ENCODE measurements at places on chromosomes 1 and 21.
A peak's percentile ranks its signal among the peaks of the same experiment; 100 is the strongest.

- no peak for DNase-seq
Measured at GRCh38 chr1:170881268-170882265, 53.8 kb upstream of the MROH9 start.

- no peak for DNase-seq
Measured at GRCh38 chr21:34035619-34036354, 37.6 kb upstream of the MRPS6 start.

DNA sequence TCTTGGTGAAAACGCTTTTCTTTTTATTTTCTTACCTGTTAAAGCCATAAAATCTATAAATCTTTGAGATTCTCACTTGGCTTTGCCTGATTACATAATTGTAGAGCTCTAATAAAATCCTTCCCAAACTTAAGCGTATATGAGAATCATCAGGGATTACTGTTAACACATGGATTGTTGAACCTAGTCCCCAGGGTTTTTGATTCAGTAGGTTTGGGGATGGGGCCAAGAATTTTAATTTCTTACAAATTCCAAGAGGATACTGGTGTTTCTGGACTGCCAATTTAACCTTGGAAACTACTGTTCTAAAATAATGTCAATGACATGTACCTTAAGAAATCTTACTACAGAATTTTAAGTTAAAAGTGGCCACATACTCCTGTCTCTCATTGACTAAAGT lies 694.2 kb downstream of the BRINP3 start:
- DNase-seq = no peak

DNA sequence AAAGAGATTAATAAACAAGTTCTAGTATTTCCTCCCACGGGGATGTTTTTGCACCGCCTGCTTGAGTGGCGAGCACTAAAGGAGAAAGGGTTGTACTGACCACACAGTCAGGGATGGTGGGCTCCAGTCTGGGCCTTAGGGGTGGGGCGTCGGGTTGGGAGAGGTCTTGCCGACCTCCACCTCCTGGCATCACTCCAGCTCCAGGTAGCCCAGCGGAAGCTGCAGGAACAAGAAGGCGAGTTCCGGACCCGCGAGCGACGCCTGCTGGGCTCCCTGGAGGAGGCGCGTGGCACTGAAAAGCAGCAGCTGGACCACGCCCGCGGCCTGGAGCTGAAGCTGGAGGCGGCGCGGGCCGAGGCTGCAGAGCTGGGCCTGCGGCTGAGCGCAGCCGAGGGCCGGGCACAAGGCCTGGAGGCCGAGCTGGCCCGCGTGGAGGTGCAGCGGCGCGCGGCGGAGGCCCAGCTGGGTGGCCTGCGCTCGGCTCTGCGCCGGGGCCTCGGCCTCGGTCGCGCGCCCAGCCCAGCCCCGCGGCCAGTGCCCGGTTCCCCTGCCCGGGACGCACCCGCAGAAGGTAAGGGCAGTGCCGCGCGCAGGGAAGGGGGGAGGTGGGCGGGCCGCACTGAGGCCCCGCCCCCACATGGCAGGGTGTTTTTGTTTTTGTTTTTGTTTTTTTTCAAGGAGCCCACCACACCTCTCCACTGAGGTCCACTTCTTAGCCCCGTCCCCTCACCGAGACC lies 19.7 kb downstream of the MFAP2 start:
- peak; percentile 74 for DNase-seq

GRCh38 chr21:10521091-10521598 lies at the start of gene TPTE:
TSS of gene TPTE (plus strand) at chr21:10521583. CDS start at chr21:10538724, 17,141 bp downstream.
- no peak for DNase-seq

DNA sequence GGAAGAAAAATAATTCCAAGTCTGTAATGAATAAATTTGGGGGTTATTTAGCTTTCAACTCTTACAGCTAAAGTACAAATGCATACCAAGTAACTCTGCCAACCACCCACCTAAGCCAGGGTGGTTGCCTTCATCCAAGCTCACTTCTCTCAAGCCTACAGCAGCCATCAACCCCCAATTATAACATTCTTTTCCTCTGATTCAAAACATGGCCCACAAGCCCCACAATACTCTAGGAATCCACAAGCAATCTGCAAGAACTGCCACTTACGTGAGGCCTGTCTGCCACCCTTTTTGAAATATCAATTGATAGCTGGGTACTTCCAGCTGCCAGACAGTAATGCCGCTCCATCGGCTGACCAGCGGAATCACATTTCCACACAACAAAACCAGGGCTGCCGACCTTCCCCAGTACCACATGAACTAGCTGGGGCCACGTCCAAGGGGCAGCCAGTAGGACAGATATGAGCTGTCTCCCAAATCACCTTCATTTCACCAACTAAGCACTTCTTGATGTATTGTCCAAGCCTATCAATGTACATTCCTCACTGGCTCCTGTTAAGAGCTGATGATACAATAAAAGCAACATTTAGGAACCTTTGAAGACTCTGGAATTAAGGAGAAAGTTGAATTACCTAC lies 3.2 kb downstream of the LBR start:
- no peak for DNase-seq

- DNase-seq = no peak
Measured at GRCh38 chr1:33043267-33044092, 6.8 kb upstream of the AK2 start.

GRCh38 chr1:80453775-80454174 lies 1347.0 kb upstream of the ADGRL2 start:
- DNase-seq = no peak

- no peak for DNase-seq
Measured at GRCh38 chr1:152153996-152154395, 5.0 kb downstream of the RPTN start.

- DNase-seq = no peak
Measured at GRCh38 chr1:181987334-181987895, 74.1 kb downstream of the ZNF648 start.

DNA sequence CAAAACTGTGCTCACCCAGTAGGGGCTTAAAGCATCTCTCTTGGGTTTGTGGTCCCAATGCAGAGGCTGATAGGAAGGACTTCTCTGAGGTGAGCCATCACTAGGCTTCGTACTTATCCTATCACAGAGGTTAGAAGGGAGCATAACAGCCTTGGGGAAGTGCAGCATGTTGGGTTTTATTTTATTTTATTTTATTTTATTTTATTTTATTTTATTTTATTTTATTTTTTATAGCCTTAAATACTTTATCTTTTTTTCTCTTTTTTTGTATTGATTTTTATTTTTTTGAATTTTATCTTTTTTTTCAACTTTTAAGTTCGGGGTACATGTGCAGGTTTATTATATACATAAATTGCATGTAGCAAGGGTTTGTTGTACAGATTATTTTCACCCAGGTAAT lies 48.9 kb upstream of the LPGAT1 start:
- DNase-seq = no peak

DNA sequence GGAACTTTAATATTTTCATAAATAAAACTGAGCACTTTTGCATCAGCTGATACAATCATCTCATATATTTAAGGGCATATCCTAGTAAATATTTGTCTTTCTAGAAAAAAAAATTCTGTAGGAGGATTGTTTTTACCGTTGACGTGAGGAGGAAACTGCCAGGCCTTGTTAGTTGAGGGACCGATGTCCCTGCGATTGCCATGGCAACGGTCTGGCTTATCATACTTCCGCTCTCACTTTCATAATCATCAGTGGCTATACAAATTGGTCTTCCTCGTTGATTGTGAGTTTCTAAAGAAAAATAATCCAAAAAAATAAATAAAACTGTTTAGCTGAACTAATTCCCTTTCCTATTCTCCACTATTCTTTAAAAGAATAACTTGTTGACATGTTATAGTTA lies 69.3 kb upstream of the ANGPTL3 start:
- no peak for DNase-seq

- no peak for DNase-seq
Measured at GRCh38 chr1:29279951-29280391, 43.6 kb downstream of the PTPRU start.

DNA sequence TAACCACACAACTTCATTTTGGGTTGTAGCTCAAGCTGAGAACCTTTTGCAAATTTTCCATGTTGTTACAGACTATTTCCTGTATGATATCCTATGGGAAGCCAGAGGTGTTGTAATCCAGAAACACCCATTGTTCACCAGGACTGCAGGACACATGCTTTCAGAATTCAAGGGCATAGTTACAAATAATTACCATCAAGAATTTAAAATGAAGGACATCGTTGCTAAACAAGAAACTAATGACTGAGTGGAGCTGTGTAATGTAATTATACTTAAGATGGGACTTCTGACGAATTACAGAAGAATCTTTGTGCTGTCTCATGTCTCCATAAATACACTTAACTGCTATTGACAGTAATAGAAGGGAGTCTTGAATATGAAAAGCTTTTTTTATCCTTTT lies 47.6 kb upstream of the HOOK1 start:
- no peak for DNase-seq

DNA sequence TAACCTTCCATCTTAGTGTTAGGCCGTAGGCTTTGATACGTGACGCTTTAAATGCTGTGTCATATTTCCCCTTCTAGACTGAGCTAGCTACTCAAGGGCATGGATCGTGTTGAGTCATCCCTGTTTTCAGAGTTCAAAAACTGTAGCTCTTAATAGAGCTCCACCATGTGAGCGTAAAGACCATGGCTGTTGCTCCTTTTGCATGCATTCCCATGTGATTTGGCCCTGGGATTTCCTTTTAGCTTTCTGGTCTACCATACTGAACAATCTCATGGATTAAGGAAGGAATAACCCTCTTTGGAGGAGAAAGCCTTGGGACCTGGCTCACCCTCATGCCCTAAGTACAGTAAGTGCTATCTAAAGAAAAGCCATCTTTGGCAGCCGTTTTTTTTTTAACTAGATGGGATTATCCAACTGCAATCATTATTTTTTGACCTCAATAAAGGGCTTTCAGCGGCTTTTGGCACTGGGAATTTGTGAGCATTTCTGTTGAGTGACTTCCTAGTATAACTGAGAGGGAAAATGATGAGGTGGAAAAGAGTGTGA lies 76.6 kb downstream of the PLPP3 start:
- no peak for DNase-seq

- no peak for DNase-seq
Measured at GRCh38 chr1:149884433-149885338, 14.7 kb upstream of the BOLA1 start.

DNA sequence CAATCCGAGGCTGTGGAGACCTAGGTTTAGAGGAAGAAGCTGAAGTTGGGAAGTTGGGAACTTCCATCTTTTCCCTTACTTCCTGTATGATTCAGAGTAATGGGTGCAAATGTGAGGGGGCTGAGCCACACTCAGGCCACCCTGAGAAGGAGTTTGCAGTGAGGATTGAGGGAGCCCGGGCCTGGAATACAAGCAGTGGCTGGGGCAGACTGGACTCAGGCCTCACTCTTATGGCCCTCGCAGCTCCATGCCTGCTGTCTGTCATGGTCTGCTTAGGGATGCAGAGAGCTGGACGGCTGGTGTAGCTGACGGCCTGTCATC lies 73.7 kb upstream of the RAB4A start:
- DNase-seq = no peak

GRCh38 chr1:204345438-204345841 lies 14.3 kb downstream of the PLEKHA6 start:
- DNase-seq = no peak

- no peak for DNase-seq
Measured at GRCh38 chr1:229409616-229410369, 24.1 kb downstream of the ACTA1 start.

DNA sequence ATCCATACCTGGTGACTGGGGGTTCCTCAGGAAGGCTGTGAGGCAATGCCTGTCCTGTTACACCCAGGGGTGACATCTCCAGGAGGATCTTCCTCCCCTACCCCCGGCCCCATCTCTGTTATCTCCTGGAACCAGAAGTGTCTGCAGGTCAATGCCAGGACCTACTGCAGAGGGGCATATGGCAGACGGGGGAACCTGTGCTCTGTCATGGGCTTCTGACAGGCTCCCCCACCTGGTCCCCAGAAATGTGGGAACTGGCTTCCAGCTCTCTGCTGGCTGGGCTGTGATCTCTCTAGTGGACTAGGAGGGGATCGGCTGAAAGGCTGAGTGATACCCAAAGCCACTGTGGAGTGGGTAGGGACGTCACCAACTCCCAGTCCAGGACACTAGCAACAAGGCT lies 21.0 kb downstream of the KCND3 start:
- DNase-seq = no peak

GRCh38 chr1:181397845-181398244 lies 85.5 kb upstream of the CACNA1E start:
- DNase-seq = no peak

GRCh38 chr1:9356021-9356420 lies 63.3 kb downstream of the SPSB1 start:
- DNase-seq = no peak

GRCh38 chr1:11485191-11485590 lies 6.2 kb downstream of the DISP3 start:
- DNase-seq = no peak

GRCh38 chr1:235527196-235527814 lies 23.1 kb upstream of the B3GALNT2 start:
- no peak for DNase-seq

- DNase-seq = no peak
Measured at GRCh38 chr1:919271-919872, 4.4 kb upstream of the SAMD11 start.

GRCh38 chr21:42665026-42665425 lies 11.6 kb downstream of the PDE9A start:
- DNase-seq = no peak

DNA sequence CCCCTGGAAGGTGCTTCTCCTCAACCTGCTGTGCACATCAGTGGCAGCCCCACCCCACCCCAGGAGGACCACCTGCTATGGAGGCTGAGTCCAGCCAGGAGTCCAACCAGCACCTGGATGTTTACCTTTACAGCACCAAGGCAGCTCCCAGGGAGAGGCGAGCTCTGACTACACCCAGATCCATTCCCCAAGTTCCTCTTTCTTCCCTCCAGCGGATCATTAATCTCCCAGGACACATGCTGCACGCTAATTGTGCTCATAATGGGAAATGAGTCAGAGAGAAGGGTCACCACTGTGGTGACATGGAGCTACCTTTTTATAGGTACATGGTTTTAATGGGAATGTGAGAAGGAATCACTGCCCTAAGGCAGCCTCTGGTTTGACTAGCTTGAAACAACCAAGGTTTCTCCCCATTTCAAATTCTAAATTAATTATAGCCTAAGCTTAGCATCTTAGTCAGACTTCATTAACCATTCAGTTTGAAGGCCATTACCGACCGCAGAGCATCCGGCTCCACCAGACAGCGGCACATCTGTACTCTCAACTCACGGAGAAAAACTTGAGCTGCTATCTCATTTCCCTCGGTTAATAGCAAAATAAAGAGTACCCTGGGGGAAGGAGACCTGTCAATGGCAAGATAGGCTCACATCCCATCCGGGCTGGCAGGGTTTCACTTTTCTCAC lies 173.1 kb upstream of the GALNT2 start:
- DNase-seq = no peak

GRCh38 chr1:3550511-3551289 lies 60.6 kb downstream of the MEGF6 start:
- no peak for DNase-seq

- no peak for DNase-seq
Measured at GRCh38 chr1:56803561-56804156, 15.5 kb downstream of the FYB2 start.

- no peak for DNase-seq
Measured at GRCh38 chr1:172874950-172875349, 175.8 kb downstream of the TNFSF18 start.
